ENCODE measurements at places on chromosomes 12 and 14.

DNA sequence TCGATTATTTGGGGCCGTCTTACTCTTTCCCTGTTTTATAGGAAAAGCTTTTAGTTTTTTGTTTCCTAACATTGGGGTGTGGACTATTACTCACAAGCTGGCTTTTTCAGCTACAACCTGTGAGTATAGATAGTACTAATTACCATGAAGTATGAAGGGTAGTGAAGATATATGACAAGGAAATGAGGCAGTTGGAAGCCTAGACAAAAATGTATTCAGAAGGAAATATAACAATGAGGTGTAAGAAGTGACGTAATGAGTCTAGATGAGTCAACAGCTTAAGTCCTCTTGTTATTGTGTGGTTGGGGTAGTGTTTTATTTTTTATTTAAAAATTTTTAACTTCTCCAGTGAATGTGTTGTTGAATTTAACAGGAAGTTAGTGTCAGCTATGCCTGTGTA, 804.5 kb downstream of the NRXN3 start:
- no peak for DNase-seq

DNA sequence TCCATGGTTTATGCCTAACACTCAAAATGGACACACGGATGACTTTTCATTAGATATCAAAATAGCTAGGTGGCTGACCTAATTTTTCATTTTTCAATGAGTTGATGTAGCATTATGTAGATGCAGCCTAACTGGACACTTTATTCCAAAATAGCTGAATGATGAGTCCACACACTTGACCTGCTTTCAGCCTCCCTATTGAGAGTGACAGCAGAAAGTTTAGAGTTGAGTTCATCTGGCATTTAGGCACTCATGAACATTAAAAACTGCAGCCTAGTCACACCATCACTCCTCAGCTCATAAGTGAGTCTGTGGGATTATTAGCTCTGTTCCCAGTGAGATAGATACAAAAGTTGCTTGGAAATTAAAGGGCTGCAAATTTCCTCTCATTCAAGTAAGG, 307.3 kb upstream of the PRKD1 start:
- no peak for DNase-seq

DNA sequence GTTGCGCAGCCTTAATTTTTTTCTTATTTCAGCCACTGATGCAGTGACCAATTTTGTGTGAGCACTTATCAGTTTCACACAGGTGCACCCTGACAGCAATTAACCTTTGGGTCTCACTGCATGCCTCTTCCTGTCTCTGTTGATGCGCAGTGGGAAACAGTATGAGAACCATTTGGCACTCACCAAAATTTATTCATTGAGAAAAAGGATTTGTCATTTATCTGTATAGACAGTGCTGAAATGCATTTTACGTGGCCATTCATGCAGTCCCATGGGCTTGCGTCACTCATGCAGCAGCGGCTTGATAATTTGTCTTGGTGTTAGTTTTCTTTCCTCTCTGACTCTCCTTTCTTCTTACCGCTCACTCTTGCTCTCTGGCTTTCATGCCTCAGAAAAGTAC, 157.5 kb downstream of the C12orf75 start:
- no peak for DNase-seq

- DNase-seq: no peak
Observed at GRCh38 chr14:34199585-34199984, 248.7 kb upstream of the EGLN3 start.

DNA sequence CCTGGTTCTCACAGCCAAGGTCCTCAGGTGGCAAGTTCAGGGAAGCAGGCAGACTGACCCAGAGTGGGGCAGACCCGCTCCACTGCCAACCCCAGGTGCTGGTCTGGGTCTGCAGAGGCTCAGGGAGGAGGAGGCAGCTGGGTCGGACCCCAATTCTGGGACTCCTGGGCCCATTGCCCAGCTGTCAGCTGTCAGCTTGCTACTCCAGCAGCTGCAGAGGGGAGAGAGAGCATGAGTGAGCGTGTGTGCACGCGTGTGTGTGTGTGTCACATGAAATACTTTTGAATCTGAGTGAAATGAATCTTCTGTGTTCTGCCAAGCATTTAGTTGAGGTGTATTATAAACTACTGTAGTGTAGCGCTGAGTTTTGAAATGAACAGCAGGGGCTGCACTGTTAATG, 30.8 kb downstream of the XRCC3 start:
- DNase-seq: no peak

DNA sequence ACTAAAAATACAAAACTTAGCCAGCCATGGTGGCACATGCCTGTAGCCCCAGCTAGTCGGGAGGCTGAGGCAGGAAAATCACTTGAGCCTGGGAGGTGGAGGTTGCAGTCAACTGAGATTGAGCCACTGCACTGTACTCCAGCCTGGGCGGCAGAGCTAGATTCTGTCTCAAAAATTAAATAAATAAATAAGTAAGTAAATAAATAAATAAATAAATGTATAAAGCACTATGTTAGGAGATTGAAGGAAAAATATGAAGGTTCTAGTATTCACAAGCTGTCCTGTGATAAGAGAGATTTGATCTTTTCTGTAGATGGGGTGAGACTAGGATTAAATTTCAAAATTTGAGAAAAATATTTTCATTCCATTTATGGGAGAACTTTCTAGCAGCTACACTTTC, 5.7 kb downstream of the DNAJC22 start:
- DNase-seq: no peak

- DNase-seq: no peak
Observed at GRCh38 chr12:121787063-121788025, 6.1 kb downstream of the RHOF start.

DNA sequence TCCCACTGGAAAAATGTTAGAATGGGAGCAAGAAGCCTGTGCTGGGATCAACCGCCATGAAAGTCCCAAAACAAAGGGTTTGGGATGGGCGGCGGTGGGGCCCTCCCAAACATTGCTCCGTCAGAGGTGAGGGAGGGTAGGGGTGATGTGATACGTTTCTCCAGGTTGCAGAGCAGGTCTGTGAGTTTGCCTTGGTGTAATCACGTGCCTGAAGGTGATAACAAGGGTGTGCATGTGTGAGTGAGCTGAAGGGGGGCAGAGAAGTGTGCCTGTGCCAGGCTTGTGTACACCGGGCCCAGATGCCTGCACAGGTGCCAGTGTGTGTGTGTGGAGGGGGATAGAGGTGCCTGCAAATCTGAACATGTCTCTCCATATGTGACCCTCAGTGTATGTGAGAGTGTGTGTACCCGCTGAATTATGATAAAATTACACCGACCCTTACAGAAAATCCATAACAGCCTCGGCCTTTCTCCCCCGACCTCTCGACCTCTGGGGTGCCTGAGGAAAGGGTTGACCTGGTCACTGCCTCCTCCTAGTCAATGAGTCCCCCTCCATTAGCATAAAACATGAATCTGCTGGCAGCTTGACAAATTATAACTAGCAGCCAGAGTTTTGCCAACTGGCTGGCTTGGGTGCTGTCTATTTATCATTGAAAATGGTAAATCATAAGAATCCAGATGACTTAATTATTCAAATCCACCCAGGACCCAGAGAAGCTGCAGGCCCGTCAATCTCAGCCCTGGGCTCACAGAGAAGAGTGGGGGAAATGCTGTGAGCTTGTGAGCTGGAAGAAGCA, 55.6 kb downstream of the SMUG1 start:
- no peak for DNase-seq

GRCh38 chr14:102593061-102593824, 794 bp downstream of the RCOR1 start:
- DNase-seq: peak; percentile 64

DNA sequence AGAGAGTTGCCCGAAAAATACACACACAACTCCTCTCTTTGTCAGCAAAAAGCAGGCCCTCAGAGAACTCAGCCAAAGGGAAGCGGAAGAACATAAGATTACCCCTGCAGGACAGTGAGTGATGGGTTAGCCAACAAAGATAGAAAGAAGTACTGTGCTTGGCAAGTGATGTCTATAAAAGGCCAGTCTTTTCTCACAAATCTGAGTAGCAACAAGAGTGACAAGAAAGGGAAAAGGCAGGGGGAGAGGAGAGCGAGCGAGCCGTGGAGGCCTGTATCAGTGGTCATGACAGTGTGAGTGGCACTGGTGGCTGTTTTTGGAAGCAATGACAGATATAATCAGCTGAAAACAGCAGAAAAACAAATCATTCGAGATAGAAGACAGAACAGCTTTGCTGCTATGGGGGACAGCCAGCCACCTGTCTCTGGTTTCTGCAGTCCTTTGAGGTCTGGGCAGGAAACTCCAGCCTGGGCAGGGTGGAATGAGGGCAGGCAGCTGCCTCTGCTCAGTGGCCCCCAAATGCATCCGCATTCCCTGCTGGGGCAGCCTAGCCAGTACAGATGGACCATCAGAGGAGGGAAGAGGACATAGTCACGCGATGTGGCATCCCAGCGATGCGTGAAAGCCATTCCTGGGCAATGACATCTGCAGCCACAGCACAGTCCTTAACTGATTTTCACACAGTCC, 74.7 kb downstream of the TRIM9 start:
- no peak for DNase-seq

DNA sequence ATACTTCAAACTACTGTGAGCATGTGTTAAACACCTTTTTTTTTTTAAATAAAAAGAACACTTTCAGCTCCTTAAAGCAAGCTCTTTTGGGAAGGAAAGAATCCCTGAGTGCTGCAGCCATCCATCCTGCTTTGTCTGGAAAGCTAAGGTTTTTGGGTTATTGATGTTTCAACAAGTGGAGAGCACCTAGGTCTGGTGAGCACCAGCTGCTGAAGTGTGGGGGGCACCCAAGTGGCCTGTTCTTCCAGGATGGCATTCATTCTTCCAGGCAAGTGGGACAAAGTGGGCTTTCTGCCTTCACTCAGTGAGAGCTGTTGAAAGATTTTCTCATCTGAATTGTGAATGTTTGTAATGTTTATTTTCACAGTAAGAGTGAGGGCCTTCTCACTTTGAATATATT, 49.9 kb downstream of the BORCS5 start:
- no peak for DNase-seq

DNA sequence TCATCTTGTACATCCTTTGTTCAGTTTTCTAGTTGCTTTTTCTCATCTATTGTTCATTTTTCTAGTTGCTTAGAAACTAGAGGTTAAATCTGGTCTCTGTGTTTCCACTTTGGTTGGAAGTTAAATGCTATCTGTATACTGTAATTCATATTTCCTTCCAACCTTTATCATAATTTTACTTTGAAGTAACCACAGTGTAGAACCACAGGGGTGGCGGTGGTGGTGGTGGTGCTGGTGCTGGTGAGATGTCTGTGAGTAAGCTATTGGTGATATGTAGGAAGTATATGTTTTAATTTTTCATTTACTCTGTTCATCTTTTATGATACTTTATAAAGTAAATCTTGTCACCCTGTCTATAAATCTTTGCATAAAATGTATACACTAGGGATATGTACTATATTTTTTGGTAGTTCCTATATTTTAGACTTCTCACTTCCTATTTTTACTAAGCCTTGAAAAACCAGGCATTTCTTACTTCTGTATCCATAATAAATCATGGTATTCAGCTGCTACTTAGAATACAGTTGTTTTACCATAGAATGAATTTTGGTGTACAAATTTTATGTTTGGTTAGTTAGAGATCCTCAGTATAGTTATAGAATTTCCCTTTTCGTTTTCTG, 31.9 kb downstream of the CCDC91 start:
- no peak for DNase-seq

- DNase-seq: no peak
Observed at GRCh38 chr12:52673217-52673616, 7.0 kb downstream of the KRT1 start.

DNA sequence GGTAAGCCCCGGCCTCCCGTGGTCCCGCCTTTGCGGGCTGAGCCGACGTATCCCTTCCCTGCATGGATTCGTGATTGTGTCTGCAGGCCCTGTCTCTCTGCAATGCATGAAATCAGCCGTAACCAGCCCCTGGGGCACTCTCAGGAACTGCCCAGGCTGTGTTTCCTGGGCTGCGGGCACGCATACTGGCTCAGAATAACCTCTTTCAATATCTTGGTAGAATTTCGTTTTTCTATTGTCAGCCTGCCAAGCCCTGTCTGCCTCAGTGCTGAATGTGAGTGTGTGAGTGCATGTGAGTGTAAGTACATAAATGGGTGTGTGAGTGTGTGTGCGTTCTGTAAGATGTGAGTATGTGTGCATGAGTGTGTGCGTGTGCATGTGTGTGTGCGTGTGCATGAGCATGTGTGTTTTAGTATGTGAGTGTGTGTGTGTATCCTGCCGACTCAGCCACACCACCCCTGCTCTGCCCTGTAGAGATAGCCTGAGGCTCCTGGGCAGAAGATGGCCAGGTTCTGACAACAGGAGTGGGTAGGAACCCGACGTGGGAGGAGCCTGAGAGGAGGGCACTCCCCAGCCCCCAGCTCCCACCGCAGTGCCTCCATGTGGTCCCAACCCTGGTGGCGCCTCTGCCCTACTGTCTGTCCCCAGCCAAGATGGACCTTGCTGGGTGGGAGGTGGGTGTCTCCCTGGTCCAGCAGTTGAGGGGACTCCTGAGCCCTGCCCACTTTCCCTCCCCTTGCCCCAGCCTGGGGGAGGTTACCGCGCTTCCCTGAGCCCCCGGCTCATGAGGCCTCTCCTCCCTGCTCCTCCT, 268.8 kb downstream of the ADGRD1 start:
- no peak for DNase-seq

DNA sequence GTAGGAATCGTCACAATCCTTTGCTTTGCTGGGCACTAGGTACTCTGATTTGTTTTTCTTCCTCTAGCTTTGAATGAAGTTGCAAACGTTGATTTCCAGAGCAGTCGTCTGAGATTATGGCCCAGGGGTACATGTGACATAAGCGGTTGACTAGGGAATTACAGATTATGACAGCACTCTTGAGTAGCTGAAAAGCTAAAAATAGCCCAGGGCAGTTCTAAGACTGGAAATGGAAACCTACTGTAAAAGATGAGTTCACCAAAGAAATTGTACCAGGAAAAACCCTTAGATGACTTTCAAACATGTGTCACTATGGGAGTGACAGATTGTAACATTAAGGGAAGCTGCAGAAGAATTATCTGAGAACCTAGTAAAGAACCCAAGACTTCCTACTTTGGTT, 108.5 kb downstream of the ANO6 start:
- DNase-seq: no peak

DNA sequence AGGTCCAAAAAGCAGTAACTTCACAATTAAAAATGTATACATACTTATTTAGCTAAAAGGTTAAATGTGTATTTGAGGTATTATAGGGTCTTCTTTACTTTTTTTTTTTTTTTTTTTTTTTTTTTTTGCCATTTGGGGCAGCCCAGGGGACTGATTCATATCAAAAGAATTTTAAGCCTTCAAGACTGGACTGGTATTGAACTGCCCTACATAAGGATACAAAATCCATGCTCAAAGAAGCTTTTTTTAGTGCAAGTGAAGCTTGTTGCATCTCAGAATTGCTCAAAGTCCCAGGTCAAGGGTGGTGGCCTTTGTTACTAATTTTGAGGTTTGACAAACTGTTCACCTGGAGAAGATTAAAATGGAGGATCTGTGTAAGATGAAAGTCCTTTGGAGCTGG, 124.0 kb downstream of the APAF1 start:
- DNase-seq: no peak
